ENCODE measurements at places on chromosomes 6 and 20. TPM values are rescaled to one million over a fixed set of nuclear protein-coding genes. Genes with fewer than 3 reads are reported as not detected.

Gene MYLK2
- total RNA-seq, result not detected

Gene ANKRD6
- 10.1 TPM for total RNA-seq

Gene SEMG1
- not detected for total RNA-seq

Gene TENT5A
- 54.0 TPM for total RNA-seq

GRCh38 chr20:33162753-33163152, 5.2 kb upstream of the BPIFA2 start:
- DNase-seq, result peak; percentile 21

DNA sequence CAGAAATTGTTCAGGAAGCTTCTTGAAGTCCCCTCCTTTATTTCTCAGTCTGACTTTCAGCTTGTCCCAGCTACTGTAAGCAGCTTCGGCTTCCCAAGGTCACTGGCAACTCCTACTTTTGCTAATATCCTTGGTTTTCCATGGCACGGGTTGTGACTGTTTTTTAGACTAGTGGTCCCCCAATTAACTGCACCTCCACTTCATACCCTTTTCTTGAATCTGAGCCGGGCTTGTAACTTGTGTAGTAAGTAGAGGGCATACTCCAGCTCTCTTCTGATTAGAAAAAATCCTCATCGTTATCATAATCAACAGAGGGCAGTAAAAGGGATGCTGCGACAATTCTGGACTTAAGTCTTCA, 162.3 kb upstream of the TNFAIP3 start:
- DNase-seq, result no peak

DNA sequence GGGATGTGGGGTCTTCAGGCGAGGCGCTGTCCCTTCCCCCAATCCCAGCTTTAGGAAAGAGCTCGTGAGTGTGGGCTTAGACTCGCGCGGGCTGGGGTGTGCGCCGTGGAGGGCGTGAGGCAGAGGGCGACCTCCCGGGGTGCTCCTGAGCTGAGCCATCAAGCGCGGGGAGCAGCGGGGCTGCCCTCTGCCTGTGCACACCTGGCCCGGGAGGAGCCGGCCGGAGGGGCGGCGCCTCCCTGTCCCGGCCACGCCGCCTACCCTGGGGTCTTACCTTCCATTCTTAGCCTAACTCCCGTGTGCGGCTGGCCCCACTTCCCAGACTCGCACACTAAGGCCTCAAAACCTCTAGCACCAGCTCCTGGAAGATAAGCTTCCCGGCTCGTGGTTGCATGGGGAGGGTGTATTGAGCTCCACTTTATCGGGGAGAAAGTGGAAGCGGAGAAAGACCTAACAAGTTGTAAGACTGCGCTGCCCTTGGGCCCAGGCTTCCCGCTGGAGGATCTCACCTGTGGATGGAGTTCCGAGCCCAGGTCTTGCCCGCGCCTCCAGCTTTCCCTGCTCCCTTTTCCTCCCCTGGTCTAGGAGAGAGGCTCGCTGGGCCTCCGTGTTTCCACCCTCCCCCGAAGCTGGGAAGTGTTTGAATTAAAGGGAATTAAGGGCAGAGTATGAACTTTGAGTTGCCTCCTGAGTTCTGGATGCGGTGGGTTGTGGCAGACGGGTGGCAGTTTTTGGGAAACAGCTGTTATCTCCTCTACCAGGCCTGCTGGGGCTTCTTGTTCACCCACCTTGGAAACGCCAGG, 1.2 kb downstream of the DNMT3B start:
- no peak for DNase-seq

GRCh38 chr6:46642928-46643751, 9.5 kb downstream of the CYP39A1 start:
- DNase-seq, result no peak

- DNase-seq, result no peak
These were observed 31.1 kb upstream of the F13A1 start for GRCh38 chr6:6351511-6352025.

DNA sequence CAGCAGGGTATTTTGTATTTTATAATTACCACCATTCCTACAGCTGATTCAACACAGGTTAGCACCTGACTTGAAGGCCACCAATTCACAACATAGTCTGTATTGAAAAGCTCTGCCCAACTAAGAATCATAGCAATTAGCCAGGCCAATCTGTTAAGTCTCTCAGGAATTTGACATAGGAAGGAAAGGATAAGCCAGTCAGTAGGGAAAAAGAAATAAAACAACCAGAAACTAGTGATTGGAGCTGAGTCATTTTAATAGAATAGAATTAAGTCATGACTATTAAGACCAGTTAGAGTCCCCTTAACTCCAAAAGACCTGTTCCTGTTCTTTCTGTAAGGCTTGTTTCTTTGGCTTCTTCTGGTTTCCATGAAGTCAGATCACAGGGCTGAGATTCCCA, 8.1 kb downstream of the RANBP9 start:
- no peak for DNase-seq
